ENCODE measurements at places on chromosomes 5 and 9.

DNA sequence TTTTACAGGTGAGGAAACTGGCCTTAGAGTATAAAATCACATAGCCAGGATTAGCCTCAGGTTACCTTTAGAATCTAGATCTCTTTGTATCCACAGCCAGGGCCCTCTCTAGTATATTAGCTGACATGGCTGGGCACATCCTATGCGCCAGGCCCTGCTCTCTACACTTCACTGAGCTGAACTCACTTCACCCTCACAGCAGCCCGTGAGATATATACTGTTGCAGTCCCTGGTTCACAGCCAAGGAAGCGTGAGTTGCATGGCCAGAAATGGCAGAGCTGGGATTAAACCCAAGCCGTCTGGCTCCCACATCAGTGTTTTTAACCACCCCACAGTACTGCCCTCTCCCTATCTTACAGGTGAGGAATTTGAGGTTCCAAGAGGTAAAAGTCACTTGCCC, 58.4 kb downstream of the DAB2IP start:
- no peaks in the 10 kb centered on the region for H3K36me3 ChIP-seq
- no peak overlapping the region for H3K4me3 ChIP-seq

- no peak for DNase-seq
- no peaks in the 10 kb centered on the region for H3K4me1 ChIP-seq
- H3K4me3 ChIP-seq: no peak overlapping the region
- peaks cover 20% of the 10 kb centered on the region for H3K36me3 ChIP-seq
These were observed 192.4 kb upstream of the EFNA5 start for GRCh38 chr5:107863125-107863524.

- H3K27me3 ChIP-seq: no peaks in the 10 kb centered on the region
- H3K36me3 ChIP-seq: no peaks in the 10 kb centered on the region
- DNase-seq: no peak
These were observed 68.0 kb upstream of the IL7R start for GRCh38 chr5:35788724-35789123.

- no peak overlapping the region for H3K27ac ChIP-seq
- H3K27me3 ChIP-seq: no peaks in the 10 kb centered on the region
- no peaks in the 10 kb centered on the region for H3K4me1 ChIP-seq
- no peak for DNase-seq
These were observed 35.8 kb upstream of the FER start for GRCh38 chr5:108711898-108712297.

- H3K4me1 ChIP-seq: no peaks in the 10 kb centered on the region
- peak; percentile 6 for DNase-seq
- H3K27me3 ChIP-seq: no peaks in the 10 kb centered on the region
- H3K4me3 ChIP-seq: no peak overlapping the region
- H3K27ac ChIP-seq: no peak overlapping the region
- H3K36me3 ChIP-seq: no peaks in the 10 kb centered on the region
These were observed 21.5 kb downstream of the NKD2 start for GRCh38 chr5:1029945-1030625.

DNA sequence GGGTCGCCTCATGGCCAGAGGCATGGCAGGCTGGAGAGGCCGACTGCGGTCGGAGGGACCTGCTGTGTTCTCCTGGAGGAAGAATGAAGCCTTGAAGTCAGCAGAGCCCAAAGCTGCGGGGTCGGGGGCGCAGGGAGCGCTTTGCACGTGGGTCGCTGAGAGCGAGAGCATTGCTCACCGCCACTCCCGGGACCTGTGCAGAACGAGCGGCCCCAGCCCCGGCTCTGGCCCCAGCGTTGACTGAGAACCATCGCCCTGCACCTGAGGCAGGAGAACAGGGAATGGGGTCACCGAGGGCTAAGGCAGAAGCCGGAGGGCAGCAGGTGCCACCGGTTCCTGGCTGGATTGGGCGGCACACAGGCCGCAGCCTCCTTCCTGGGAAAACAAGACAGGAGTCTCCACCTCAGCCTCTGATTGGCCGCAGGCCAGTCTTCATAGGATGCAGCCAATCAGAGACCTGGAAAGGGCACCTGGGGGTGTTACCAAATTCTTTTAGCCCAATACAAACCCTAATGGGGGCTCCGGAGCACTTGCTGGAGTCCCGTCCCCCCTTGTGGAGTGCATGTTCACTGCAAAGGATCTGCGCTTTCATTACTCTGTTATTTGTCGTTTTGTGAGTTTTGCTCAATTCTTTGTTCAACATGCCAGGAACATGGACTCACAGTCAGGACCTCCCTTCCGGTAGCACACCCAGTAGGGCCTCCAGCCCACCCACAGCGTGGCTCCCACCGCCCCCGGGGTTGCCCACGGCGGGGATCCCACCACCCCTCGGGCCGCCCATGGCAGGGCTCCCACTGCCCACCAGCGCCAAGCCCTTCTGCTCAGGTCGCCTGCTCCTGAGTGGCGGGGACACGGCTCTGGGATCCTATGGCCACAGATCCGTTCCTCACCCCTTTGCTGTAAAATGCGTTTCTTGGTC, 24.7 kb upstream of the SLC6A19 start:
- H3K4me1 ChIP-seq: no peaks in the 10 kb centered on the region
- peak; percentile 9 for DNase-seq
- H3K36me3 ChIP-seq: no peaks in the 10 kb centered on the region
- no peak overlapping the region for H3K4me3 ChIP-seq
- H3K27ac ChIP-seq: no peak overlapping the region
